ENCODE measurements at places on chromosomes 2 and 18. TPM values are rescaled to one million over a fixed set of nuclear protein-coding genes. Genes with fewer than 3 reads are reported as not detected.

- H3K27ac ChIP-seq, result peak overlapping the region; percentile 82
- H3K4me3 ChIP-seq, result no peak overlapping the region
- no peaks in the 10 kb centered on the region for H3K36me3 ChIP-seq
- DNase-seq, result no peak
- H3K27me3 ChIP-seq, result no peaks in the 10 kb centered on the region
- peaks cover 40% of the 10 kb centered on the region for H3K4me1 ChIP-seq
Observed at GRCh38 chr18:34660572-34660971, 49.5 kb upstream of the DTNA start.

DNA sequence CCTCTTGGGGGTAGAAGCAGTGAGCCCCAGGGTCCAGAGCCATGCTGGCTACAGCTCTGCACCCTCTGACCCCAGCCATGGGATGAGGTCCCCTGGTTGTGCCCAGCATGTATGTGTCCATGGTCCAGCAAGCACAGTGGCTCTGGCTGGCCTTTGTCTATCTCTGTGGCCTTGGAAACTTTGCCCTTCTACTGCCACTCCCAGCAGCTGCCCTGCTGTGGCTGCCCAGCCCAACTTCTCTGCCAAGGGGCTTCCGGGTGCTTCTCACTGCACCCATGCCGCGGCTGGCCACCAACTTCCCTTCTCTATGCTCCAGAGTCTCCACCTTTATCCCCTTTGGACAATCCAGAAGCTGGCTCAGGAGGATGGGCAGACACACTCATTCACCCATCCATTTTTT, 18.8 kb downstream of the TMEM185B start:
- H3K4me3 ChIP-seq, result no peak overlapping the region
- no peaks in the 10 kb centered on the region for H3K4me1 ChIP-seq
- no peak overlapping the region for H3K27ac ChIP-seq
- no peaks in the 10 kb centered on the region for H3K27me3 ChIP-seq
- no peaks in the 10 kb centered on the region for H3K36me3 ChIP-seq
- DNase-seq, result no peak

- DNase-seq, result no peak
- H3K27me3 ChIP-seq, result no peaks in the 10 kb centered on the region
- no peaks in the 10 kb centered on the region for H3K36me3 ChIP-seq
- H3K27ac ChIP-seq, result no peak overlapping the region
- H3K4me1 ChIP-seq, result no peaks in the 10 kb centered on the region
Observed at GRCh38 chr2:98815795-98816194, 84.9 kb upstream of the MGAT4A start.

DNA sequence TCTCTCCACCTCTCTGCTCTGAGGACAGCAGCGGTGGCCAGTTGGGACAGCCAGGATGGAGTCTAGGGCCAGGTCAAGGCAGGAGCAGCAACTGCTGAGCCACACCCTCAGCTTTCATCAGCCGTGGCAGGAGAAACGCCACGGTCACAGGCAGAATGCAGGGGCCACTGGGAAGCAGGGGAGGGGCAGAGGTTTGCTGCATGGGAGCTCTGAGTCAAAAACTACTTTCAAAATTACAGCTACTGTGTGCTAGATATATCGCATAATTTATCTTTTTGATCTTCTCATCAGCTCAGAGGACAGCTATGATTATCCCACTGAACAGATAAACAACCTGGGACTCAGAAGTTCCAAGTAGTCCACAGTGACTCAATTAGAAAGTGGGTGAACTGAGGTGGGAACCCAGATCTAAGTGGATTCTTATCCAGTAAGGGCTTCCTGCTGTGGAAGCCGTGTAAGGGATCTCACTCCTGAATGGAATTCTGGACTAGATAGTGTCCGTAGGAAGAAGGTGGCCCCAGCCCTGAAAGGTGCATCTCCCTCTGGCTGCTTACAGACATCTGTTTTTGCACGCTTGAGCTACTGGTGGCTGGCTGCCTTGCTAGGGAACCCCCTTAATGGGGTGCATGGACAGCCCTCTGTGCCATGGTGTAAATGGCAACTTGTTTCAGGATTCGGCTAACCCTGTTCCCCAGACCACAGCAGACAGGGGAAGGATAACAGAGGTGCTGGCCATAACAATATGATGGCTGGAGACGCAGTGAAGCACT, 194.6 kb upstream of the SMAD2 start:
- H3K36me3 ChIP-seq, result no peaks in the 10 kb centered on the region
- no peak for DNase-seq
- no peaks in the 10 kb centered on the region for H3K4me1 ChIP-seq
- no peak overlapping the region for H3K4me3 ChIP-seq
- H3K27me3 ChIP-seq, result no peaks in the 10 kb centered on the region

- peaks cover 34% of the 10 kb centered on the region for H3K4me1 ChIP-seq
- no peak overlapping the region for H3K27ac ChIP-seq
- H3K36me3 ChIP-seq, result no peaks in the 10 kb centered on the region
- no peak for DNase-seq
- H3K27me3 ChIP-seq, result no peaks in the 10 kb centered on the region
- no peak overlapping the region for H3K4me3 ChIP-seq
Observed at GRCh38 chr2:15744820-15745219, 153.2 kb downstream of the DDX1 start.

Gene RPRM
- total RNA-seq, result 26.0 TPM

Gene UGT1A10
- not detected for total RNA-seq

DNA sequence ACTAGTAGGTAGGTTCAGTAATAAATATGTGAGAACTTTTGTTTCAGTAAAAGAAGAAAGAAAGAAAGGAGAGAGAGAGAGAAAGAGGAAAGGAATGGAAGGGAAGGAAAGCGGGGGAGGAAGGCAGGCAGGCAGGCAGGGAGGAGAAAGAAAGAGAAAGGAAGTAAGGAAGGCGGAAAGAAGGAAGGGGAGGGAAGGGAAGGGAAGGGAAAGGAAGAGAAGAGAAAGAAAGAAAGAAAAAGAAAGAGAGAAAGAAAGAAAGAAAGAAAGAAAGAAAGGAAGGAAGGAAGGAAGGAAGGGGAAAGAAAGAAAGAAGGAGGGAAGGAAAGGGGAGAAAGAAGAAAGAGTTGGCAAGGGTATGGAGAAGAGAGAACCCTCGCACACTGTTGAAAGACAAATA, 67.6 kb downstream of the CD226 start:
- DNase-seq, result no peak
- H3K4me3 ChIP-seq, result no peak overlapping the region
- no peak overlapping the region for H3K27ac ChIP-seq
- H3K4me1 ChIP-seq, result peaks cover 21% of the 10 kb centered on the region

DNA sequence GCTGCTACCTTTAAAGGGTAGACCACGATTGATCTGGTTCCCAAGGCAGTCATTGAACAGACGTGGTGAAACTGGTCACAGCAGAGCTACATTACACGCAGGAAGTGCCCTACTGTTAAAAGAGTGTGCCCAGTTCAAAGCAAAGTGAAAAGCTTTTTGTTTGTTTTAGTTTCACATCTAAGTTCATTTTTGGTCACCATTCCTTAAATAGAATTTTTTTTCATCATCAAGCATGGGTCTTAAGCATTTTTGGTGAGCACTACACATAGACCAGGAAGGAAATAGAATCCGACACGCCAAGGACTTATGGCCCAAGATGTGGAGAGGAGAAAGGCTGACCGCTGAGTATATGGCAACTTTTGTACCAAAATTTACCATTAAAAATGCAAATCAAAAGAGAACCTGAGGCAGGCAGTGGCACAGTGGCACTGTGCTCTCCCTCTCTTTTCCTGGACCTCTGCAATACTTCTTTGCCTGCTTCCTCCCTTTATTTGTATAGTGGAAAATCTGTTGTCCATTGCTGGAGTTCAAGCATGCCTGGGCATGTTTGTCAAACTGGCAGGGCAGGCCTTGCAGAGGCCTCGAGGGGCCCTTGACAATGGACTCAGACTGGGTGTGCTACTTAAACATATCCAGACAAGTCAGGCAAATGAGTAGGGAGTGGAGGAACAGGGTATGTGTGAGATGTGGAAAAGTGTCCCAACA, 42.6 kb upstream of the HNRNPA3 start:
- H3K27me3 ChIP-seq, result no peaks in the 10 kb centered on the region
- H3K36me3 ChIP-seq, result no peaks in the 10 kb centered on the region

DNA sequence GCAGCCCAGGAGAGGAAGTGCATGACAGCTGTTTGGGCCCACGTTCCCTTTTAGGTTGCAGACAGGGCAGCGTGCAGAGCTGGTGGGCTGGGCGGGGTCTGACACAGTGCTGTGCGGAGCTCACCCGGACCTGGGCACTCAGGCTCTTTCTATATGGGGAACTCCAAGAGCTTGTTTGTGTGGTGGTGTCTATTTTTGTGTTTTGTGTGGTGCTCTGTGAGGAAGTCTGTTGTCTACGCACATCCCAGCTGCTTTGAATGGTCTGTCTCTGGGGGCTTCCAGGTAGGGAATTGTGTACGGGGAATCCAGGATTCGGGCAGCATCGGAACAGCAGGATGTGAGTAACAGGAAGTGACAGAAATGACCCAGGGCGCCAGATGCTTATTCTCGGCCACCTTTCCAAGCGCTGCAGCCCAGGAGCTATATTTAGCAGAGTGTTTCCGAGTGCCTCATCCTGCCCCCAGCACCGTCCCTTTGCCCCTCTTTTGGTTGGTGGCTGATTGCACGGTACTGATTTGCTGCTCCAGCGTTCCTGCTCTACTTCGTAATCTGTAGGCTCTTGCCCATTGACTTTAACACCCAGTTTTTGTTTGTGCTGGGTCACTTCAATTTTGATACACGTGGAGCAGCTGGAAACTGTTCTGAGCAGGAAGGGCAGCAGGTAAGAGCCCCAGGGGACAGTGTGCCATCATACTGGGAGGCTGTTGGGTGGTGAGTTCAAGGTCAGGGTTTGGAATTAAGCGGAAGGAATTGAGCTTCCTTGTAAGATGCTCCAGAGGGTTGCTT, 64.7 kb downstream of the DGKD start:
- no peaks in the 10 kb centered on the region for H3K27me3 ChIP-seq
- H3K4me3 ChIP-seq, result no peak overlapping the region
- no peaks in the 10 kb centered on the region for H3K36me3 ChIP-seq

DNA sequence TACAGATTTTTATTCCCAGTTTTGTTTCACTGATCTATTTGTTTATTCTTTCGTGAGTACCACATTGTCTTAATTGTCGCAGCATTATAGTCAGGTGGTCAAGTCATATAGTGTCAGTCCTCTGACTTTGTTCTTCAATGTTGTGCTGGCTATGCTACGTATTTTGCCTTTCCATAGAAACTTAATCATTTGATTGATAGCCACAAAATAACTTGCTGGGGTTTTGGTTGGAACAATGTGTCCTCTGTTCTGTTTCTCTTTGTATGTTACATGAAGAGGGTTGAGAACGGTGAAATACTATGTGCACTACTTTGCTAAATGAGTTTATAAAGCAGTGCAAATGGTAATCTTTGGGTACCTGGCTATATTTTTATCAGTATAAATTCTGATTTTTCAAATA, 64.9 kb upstream of the TTC27 start:
- no peak overlapping the region for H3K4me3 ChIP-seq
- no peaks in the 10 kb centered on the region for H3K27me3 ChIP-seq
- H3K4me1 ChIP-seq, result peaks cover 23% of the 10 kb centered on the region
- no peak overlapping the region for H3K27ac ChIP-seq
- no peak for DNase-seq
- H3K36me3 ChIP-seq, result no peaks in the 10 kb centered on the region

- H3K27ac ChIP-seq, result no peak overlapping the region
- DNase-seq, result no peak
- H3K4me3 ChIP-seq, result no peak overlapping the region
- H3K36me3 ChIP-seq, result no peaks in the 10 kb centered on the region
- no peaks in the 10 kb centered on the region for H3K4me1 ChIP-seq
Observed at GRCh38 chr2:5164776-5165525, 527.2 kb upstream of the SOX11 start.

- H3K27ac ChIP-seq, result no peak overlapping the region
- no peaks in the 10 kb centered on the region for H3K36me3 ChIP-seq
- peaks cover 7% of the 10 kb centered on the region for H3K4me1 ChIP-seq
- DNase-seq, result no peak
- H3K4me3 ChIP-seq, result no peak overlapping the region
- no peaks in the 10 kb centered on the region for H3K27me3 ChIP-seq
Observed at GRCh38 chr2:239917125-239917956, 107.8 kb downstream of the NDUFA10 start.

GRCh38 chr2:118786746-118787145, 60.7 kb downstream of the EN1 start:
- no peaks in the 10 kb centered on the region for H3K4me1 ChIP-seq
- no peak overlapping the region for H3K27ac ChIP-seq
- no peaks in the 10 kb centered on the region for H3K27me3 ChIP-seq

Gene C2orf80
- total RNA-seq, result not detected

DNA sequence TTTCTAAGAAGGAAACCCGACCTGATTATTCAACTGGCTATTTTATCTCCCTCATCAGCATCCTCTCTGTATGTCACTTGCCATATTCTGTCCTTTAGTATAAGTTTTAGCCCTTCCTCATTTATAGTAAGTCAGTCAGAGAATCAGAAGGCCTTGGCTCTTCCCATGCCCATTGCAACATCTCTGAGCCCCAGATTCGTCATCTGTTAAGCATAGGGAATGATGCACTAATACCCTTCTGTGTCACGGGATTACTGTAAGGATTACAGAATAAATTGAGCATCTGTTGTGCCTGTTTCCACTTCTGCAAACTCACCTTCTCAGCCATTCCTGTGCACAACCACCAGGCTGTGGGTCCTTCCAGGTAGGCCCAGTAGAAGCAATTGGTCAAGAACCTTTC, 258.1 kb upstream of the RAB12 start:
- no peaks in the 10 kb centered on the region for H3K36me3 ChIP-seq
- H3K27ac ChIP-seq, result no peak overlapping the region
- no peak overlapping the region for H3K4me3 ChIP-seq
- no peaks in the 10 kb centered on the region for H3K27me3 ChIP-seq
- DNase-seq, result no peak

DNA sequence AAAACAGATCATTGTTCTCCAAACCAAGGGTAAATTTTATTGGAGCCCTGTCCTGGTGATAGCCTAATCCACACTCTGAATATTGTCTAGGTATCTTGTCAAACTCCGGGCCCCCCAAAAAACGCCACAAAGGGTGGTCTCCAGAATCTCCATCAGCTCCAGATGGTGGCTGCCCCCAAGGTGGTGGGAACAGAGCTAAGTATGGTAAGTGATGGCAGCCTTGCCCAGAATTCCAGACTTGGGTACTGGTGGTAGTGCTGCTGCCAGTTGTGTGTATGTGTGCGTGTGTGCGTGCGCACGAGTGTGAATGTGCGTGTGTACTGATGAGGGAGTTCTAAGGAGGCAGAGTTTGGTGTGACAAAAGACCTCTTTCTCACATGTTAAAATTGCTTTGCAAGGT, 51.2 kb downstream of the GREB1 start:
- DNase-seq, result peak; percentile 50
- H3K27ac ChIP-seq, result no peak overlapping the region
- H3K4me1 ChIP-seq, result peaks cover 10% of the 10 kb centered on the region
- H3K27me3 ChIP-seq, result no peaks in the 10 kb centered on the region
- no peak overlapping the region for H3K4me3 ChIP-seq
